NCI-H774 (cell line): ENCODE measurements at places on chromosomes 6 and 20.

GRCh38 chr6:729606-730320 is 36.8 kb upstream of the EXOC2 start:
- DNase-seq = no peak

DNA sequence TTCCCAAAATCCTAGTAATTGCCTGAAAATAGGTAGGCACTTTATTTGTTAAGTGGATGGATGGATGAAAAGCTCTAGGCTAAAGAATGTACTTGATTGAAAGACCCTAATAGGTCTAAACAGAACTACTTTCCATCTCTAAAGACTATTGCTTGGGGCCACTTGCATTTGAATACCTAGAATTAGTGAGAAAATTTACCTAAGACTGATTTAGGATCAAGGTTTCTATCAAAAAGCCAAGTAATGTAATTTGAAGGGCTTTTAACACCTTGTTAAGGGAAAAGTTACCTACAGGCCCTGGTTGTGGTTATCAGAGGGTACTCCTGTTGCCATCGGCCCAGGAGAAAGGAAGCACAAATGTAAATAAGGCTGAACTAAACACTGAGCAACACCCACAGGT is 580.7 kb downstream of the LMBRD1 start:
- no peak for DNase-seq

GRCh38 chr20:8858181-8858787 is 210.6 kb upstream of the PLCB4 start:
- no peak for DNase-seq

- DNase-seq = no peak
These were observed 27.0 kb upstream of the ADGRF5 start for GRCh38 chr6:46948699-46949098.

GRCh38 chr6:11705483-11705882 is 73.1 kb downstream of the ADTRP start:
- DNase-seq = no peak

DNA sequence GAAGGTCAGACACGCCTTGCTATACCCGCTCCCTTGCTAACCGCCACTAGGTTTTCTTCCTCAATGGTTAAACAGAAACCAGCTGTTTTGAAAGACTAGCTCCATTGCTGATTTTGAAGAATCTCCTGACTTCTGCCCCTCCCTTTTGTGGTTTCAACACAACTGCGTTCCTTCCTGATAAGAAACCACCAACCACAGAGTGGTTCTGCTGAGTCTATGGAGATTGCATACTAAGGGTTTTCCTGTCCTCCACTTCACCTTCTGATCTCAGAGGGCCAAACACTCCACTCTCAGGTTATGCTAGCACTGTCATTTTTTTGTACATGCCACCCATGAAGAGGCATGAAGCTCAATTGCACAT is 207.9 kb downstream of the MYLK4 start:
- DNase-seq = no peak

GRCh38 chr20:38961530-38962043 is 557 bp upstream of the DHX35 start:
- DNase-seq = no peak

DNA sequence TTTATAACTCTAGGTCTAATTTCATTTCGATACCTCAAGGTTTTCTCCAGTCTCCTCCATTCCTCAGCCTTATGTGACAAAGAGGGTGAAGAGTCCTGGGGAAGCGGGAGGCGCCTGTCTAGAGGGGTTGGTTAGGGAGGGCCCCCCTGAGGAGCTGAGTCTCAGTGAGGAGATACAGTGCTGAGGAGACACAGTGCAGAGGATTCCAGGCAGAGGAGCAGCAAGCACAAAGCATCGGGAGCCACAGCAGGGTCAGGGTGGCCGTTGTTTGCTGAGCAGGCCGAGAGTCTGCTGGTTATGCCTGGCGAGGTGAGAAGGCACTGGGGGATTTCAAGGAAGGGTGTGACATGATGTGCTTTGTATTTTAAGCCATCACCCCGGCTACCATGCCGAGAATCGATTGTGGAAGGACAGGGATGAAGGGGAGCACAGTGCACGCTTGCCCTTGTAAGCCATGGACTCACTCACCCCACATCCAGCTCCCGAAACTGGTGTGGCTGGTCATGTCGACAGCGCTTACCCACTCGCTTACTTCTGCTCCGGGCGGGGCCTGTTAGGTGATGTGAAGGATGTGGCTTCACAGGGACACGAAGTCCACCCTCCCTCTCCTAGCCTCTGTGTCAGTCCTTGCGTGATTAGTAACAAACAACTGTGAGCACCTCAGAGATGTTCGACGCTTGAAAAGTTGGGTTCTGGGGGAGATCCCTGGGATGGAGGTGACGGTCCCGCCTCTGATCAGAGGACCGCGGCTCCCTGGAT is 30.2 kb downstream of the FAM50B start:
- no peak for DNase-seq

GRCh38 chr20:50558483-50558925 is 48.3 kb downstream of the PTPN1 start:
- DNase-seq = no peak

DNA sequence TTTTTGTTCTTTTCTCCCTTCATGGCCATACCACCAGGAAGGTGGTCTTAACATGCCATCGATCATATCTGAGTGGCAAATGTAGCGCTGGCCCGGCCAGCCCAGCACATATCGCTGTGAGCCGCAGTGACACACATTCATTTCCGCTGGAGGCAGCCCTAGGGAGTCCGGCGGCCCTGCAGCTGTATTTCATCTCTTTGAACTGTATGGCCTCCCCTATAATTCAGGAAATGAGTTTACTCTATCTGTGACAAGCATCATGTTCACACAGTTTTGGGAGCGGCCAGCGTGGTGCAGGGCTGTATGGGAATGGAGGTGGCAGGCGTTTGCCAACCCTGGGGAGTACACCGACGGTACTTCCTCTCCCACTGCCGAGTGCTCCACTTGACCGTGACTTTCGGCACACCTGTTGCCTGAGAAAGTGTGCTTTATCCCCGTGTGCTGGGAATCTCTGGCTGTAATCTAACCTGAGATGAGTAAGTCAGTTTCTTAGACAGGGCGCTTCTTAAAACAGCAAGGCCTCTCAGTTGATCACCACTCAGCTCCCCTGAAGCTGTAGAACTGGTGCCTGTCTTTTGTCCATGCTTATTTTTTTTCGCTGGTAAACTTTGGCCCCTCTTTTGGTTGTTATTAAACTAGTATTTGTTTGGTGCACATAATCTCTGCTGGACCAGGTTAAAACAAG is 257.1 kb upstream of the TAB2 start:
- DNase-seq = peak; percentile 29

DNA sequence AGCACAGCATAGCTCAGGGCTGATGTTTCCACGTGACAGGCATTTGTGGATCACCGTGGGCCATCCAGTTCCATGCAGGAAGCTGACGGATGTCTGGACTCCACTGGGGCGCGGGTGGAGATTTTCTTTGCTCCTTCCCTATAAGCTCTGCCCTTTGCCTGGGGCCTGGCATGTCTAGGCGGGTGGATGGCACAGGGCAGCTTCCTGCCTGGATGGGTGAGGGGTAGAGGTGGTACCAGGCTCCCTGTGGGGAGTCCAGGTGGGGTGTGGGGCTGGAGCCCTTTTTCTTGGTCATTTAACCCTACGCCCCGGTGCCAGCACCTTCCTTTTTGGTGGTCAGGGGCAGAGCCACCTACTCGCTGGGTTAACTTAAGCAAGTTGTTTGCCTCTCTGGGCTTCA is 10.4 kb downstream of the FAM110A start:
- no peak for DNase-seq

GRCh38 chr6:29976588-29977424 is 34.5 kb downstream of the HLA-A start:
- DNase-seq = peak; percentile 52

GRCh38 chr6:39218868-39219567 is 10.3 kb downstream of the KCNK5 start:
- DNase-seq = no peak

DNA sequence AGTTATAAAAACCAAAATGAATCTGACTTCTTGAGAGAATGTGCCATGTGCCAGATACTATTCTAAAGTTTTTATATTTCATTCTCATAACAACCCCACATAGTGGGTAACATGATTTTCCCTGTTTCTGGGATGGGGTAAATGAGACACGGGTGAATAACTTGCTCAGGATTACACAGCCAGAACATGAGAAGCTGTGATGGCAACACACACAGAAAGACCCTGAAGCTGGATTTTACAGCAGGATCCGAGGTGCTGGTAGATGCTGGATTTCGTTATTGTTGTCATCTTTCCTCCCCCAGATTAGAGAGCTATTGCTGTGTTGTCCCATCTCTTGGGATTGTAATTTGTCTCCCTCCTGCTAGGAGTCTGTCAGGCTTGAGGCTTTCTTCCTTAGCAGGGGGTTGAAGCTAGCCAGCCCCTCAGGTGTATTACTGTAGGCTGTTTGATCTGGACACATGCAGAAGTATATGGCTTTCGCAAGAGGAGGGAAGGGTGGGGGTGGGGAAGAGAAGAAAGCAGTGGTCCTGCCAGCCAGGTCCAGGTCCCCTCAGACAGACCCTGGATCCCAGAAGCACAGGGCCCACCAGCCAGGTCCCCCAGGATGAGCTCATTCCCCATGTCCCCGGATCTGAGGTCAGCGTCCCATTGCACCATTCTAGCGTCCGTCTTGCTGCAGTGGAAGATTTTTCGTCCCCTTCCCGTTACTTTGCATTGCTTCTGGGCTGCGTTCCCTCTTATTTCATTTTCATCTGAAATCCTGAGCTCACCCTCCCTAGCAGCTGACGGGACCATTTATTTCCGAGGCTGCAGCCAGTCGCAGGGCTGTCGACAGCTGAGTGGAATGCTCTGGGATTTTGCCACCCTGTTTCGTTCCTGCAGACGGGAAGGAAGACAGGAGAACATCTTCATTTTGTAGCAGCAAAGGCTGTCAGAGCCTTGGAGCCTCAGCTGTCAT is 7.3 kb upstream of the KCNG1 start:
- no peak for DNase-seq

DNA sequence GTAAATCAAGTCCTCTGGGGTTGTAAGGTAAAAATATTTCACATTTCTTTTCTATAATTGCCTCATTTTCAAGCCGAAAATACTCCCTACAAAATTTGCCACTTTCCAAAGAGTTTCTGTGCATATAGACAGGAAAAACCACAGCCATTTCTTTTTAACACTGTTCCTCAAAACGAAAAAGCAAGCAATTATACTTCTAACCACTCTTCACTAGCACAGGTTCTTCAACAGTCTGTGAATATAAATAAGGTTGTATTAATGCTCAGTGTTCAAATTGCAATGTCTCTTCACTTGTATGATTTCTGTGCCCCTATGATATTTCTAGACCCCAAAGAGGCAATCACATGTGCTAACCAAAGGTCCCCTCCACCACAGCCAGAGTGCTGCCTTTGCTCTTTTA is 206.0 kb downstream of the SIM1 start:
- DNase-seq = no peak

- no peak for DNase-seq
These were observed 150.8 kb upstream of the FLRT3 start for GRCh38 chr20:14488212-14488611.

- DNase-seq = no peak
These were observed 411.0 kb downstream of the C6orf118 start for GRCh38 chr6:164898412-164898811.

DNA sequence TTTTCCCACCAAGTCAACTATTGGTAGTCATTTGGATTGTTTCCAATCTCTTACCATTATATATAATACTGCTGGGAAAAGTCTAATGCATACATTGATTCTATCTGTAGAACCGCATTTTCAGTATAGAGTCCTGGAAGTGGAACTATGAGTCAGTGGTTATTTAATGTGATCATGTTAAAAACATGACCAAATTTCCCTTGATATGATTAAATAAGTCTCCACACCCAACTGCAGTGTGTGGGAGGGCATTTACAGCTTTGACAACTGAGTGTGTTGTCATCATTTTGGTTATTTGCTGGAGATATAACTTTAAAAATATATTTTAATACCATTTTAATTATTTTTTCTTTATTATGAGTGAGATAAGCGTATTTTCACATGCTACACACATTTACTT is 1027.6 kb downstream of the EYS start:
- DNase-seq = no peak

- no peak for DNase-seq
These were observed 142.2 kb upstream of the ARID1B start for GRCh38 chr6:156634951-156635371.

GRCh38 chr20:51347831-51348230 is 194.7 kb downstream of the NFATC2 start:
- no peak for DNase-seq

- no peak for DNase-seq
These were observed 670 bp upstream of the COL11A2 start for GRCh38 chr6:33192671-33193602.

- DNase-seq = no peak
These were observed 7.1 kb upstream of the LOC128125822 start for GRCh38 chr6:63565058-63565726.

GRCh38 chr6:76792394-76792793 is 670.9 kb downstream of the HTR1B start:
- DNase-seq = no peak

DNA sequence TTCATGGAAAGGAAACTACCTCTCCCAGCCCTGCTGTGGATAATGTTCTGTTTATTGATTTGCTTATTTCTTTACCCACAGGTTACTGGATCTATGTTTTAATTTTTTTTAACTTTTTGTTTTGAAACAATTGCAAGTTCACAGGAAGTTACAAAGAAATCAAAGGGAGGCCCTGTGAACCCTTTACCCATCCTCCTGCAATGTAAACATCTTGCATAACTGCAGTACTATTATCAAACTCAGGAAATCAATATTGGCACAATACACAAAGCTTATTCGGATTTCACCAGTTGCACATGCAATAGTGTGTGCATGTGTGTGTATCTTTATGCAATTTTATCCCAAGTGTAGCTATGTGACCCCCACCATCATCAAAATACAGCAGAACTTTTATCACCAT is 398.0 kb downstream of the BTBD3 start:
- DNase-seq = no peak

GRCh38 chr6:108712946-108713345 is 135.3 kb upstream of the ARMC2 start:
- DNase-seq = no peak

DNA sequence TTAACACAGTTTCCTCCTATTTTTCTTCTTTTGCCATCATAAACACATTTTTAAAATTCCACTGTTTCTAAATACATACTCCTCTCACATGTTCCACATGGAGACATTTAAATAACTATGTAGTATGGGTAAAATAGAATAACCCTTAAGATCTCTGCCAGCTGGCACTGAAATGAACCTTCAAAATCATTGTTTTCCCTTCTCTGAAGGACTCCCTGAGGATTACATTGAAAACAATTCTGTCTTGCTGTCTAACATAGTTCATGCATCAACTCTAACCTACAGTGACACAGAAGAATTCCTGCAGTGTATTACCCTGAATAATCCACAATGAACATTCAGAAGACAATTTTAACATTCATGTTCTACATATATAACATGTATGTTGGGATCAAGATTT is 1361.8 kb upstream of the CITED2 start:
- no peak for DNase-seq

DNA sequence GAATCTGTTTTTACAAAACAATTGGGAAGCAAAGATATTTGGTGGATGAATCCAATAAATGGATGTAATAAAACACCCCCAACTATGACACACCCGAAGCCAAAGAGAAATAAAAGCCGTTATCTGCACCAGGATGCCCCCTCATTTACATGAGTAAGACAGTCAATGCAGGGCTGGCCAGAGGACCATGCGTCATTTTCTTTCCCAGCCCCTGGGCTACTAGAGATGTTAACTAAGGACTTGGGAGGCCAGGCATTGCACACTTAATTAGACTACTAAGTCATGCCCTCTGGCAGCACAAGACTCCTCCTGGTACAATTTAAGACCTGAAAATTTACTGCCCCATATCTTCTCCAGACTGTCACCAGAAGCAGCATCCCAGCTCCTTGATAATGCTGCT is 3.2 kb downstream of the LEMD2 start:
- DNase-seq = no peak

GRCh38 chr6:117338567-117338966 is 73.2 kb downstream of the VGLL2 start:
- DNase-seq = no peak
